ENCODE measurements at places on chromosomes 12 and 14.

DNA sequence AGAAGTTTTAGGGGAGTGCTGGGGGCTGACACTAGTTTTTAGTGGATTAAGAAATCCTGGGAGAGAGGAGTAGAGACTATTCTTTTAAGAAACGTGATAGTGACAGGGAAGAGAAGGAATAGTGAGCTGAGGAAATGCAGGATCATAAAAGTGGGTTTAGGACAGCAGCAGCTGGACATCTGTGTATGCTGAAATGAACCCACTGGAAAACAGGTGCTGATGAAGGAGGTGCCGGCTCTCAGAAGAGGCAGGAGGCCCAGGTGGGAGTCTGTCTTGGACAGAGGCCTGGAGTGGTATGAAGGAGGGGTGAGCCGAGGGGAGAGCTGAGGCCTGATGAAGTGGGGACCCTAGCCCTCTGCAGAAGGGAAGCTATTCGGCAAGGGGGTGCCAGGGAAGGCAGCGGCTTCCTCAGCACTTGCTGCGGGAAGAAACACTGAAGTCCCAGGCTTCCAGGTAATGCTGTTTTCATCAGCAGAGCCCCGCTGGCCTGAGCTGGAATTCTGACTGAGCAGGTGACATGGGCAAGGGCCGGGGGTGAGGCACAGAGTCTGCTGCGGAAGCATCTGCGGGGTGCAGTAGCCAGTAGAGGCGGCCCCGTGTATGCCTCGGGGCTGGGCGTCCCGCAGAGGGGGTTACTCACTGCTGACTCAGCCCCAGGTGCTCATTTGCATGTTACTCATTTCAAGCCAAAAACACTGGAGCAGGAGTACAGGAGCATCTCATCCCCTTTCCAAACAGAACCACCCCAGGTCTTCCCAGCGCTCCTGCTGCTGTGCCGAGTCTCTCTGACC is 89.7 kb downstream of the TMCC3 start:
- DNase-seq, result no peak

GRCh38 chr14:102778338-102779083 is 1.3 kb downstream of the TRAF3 start:
- no peak for DNase-seq

DNA sequence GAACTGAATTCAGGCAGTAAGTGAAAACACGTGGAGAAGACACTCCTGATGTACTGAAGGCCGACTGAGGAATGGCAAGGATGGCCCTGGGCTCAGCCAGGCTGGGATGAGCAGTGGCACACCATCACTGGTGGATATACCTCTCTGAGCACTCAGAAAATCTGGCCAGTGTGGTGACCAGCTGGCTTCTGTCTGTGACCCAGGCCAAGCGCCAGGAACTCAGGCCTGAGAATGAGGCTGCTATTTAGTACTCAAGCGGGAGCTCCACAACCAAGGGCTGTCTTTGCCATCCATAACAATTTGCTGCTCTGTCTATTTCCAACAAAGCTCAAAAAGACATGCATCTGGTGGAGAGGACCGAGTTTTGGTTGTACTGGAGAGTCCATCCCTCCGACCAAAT is 586.3 kb downstream of the BCL11B start:
- no peak for DNase-seq

DNA sequence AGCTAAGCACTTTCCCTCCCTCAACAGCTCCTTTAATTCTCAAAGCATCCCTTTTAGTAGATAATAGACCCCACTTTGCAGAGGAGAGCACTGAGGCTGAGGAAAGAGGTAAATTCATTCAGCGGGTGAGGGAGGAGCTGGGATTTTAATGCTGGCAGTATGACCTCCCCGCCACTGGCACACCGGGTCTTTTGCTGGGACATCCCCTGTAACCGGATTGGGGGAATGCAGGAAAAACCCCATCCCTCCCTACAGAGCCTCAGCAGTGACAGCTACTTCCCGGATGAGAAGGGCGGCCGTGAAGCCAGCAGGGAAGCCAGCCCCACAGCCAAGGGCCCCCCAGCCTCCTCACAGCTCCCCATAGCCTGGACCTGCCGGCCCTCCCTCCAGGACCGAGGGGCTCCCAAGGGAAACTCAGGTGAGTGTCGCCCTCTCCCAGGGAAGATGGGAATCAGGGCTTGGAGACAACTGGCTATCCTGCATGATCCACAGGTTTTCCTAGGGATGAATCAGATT is 12.1 kb downstream of the ZBTB39 start:
- no peak for DNase-seq

- no peak for DNase-seq
Measured at GRCh38 chr12:128133321-128134073, 133.5 kb upstream of the TMEM132C start.

- no peak for DNase-seq
Measured at GRCh38 chr12:79360286-79360685, 330.5 kb downstream of the PAWR start.

GRCh38 chr12:107331471-107331870 is 238.1 kb upstream of the CRY1 start:
- no peak for DNase-seq

DNA sequence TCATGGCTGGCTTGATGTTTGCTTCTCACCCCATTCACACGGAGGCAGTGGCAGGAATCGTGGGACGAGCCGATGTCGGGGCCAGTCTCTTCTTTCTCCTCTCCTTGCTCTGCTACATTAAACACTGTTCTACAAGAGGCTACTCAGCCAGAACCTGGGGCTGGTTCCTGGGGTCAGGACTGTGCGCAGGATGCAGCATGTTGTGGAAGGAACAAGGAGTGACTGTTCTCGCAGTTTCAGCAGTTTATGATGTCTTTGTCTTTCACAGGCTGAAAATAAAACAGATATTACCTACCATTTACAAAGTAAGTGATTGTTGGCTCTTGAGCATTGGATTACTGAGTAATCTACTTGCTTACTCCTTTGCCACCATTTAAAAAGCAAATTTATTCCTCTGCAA is 170.6 kb downstream of the TMTC2 start:
- DNase-seq, result no peak

GRCh38 chr12:65968359-65968758 is 144.1 kb downstream of the HMGA2 start:
- DNase-seq, result no peak

DNA sequence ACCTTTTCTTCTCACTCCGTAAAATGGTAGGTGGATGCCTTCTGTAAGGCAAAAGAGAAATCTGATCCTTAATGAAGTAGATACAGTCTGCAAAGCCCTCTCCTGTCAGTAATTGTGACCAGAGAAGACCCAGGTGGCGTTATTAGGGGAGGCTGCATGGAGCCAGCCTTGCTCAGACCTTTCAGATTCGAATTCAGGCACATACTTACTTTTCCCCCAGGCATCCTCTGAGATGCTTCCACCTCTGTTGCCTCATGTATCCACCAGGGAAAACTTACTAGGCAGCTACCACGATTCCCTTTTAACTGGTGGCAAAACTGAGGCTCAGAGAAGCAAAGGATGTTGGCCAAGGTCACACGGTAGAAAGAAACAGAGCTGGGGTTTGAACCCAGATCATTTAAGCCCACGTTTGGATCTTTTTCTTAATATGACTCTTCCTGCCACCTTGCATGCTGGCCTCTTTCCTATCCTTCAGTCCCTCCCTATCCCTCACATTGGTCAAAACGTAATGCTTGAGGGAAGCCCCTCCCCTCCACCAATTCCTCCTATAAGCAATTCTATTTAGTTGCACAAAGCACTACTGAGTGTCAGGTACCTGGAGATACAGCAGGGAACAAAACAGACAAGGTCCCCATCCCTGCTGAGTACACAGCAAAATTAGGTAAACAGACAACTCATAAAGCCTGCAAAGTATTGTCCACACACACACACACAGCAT is 179.4 kb downstream of the KSR2 start:
- DNase-seq, result no peak

GRCh38 chr12:13745111-13745860 is 236.1 kb downstream of the GRIN2B start:
- no peak for DNase-seq

DNA sequence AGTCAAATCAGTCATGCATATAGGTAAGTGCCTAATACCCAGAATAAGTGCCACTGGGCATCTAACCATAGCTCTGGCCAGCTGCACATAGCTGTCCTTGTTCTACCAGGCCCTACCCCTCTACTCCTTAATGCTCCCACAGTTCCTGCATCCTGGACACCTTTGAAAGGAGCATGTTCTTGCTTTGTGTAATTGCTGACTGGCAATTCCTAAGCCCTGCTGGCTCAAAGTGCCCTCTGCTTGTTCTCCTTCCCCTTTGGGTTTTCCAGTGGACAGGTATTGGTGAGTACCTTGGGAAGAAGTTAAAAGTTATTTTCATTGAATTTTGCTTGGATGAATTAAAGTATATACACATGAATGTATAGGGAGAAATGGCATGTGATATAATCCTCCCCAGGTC is 516.4 kb downstream of the ETNK1 start:
- DNase-seq, result no peak

GRCh38 chr12:31958569-31959160 is 550 bp upstream of the RESF1 start:
- DNase-seq, result no peak

GRCh38 chr14:83706231-83706954 is 1823.6 kb upstream of the FLRT2 start:
- no peak for DNase-seq

GRCh38 chr12:2682296-2683251 is 112.2 kb upstream of the FKBP4 start:
- peak; percentile 30 for DNase-seq

DNA sequence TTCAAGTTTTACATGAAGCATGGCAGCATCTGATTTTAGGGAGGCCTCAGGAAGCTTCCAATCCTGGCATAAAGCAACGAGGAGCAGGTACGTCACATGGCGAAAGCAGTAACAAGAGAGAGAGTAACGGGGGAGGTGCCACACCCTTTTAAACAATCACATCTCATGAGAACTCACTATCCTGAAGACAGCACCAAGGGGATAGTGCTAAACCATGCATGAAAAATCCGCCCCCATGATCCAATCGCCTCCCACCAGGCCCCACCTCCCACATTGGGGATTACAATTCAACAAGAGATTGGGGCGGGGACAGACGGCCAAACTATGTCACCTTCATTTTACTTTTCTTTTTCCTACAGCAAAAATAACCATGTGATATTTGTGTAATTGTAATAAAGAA is 7.2 kb upstream of the MAP3K9 start:
- no peak for DNase-seq

DNA sequence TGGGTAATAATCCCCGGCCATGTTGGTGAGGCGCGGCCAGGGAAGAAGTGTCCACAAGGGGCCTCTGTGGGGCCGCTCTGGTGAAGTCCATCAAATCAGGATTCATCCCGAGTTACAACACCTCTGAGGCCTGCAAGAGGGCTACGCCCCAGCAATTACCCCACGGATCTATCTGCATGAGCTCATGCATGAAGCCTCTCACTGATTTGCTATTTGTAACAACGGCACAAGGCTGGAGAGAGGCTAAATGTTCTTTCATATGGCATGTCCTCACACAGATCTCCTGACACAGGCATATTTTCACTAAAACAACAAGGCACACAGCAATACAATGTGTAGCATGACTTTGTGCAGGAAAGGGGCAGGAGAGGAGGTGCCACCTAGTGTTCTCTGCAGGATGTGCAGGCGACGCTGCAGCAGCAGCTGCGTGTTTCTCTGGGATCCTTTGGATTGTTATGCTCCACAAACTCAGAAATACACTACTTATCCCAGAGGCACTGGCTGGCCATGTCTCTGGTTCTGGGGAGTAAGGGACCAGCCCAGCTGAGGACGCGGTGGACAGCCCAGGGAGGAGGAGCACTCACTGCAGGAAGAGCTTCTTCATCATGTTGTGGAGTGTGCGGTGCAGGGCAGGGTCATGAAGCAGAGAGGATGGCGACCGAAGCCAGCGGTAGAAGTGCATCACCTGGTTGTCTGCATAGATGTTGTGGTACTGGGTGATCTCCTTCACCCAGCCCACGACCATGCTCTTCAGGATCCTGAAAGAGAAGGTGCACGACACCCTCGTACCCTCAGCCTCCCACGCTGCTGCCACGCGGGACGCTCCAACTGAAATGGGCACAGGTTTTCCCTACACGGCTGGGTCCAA is 20.2 kb downstream of the P2RX2 start:
- DNase-seq, result no peak

DNA sequence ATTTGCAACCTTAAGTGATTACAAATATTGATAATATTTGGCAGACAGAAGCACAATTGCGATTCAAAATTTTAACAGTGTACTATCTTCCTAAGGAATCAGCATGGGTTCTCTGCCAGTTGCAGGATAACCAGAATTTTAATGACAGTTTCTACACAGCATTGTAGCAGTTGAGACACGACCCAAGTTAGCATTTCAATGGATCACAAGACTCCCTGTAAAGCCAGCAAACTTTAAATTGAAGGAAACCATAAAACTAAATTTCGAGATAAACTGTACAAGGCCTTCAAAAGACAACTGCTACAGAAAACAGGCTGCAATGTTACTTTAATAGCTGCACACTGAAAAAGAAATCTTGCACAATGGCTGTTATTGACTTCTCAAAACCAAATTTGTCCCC is 154.9 kb downstream of the MED13L start:
- no peak for DNase-seq

GRCh38 chr12:85814741-85815140 is 21.5 kb downstream of the RASSF9 start:
- no peak for DNase-seq

DNA sequence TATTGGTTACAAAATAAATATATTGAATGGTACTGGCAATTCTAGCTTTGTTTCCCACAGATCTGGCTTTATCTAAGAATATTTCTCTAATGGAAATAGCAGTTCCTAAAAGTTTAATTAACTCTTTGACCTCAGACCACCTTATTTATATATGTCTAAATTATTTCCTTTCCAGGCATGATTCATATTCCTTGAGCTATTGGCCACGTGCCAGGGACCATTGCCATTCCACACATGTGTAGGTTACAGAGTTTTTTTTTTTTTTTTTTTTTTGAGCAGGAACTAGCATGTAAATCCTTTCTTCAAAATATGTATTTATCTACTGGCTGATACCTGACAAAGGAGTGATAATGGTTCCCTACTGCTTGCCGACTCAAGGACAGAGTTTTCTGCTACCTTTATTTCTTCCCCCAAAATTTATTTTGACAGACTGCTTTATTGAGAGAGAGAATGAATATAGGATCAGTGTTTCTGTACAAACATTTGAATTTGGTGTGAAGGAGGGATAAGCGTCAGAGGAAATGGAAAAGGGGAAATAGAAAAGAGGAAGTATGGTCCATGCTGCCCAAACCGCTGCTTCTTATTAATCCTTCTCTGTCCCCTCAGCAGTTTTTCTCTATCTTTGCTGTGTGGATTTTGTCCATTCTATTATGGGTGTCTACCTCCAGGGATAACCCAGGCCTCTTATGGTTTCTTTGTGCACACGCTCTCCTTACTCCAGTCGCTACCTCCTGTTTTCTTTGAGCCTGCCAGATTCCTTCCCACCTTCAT is 36.4 kb downstream of the PDE3A start:
- no peak for DNase-seq

DNA sequence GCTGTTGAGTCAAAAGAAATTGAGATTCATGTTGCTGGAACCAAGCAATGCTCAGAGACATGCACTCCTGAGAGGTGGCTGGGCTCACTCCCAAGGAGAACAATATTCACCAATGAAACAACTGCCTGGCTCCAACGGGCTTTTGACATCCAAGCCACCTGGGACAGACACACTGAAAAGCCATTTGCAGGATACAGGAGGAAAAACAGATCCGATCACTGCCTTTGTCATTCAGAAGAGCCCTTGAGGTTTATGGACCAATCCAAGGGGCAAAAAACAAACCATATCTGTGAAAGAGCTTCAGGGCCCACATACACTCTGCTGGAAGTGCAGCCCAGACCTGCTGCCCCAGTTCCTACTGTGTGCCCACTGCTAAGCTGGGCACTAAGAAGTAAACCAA is 277.5 kb downstream of the NUAK1 start:
- DNase-seq, result no peak

- no peak for DNase-seq
Measured at GRCh38 chr12:11576104-11576503, 73.4 kb upstream of the ETV6 start.

Measured in T follicular helper cell (primary cell).